CD8-positive, alpha-beta memory T cell (primary cell): ENCODE measurements at places on chromosomes 7 and 10.

DNA sequence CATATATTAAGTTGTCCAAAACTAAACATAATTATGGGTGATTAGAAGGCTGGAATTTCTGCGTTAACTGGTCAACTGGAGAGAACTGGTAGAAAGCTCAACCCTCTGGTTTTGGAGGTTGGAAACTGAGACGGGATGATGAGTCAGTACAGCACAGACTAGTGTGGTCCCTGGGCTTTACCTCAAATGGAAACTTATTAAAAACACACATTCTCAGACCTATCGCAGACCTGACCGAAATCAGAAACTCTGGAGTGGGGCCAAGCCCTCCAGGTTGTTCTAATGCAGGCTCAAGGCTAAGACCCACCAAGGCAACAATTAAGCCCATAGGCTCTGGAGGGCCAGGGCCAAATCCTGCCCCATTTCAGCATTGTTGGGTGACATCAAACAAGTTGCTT is 136.9 kb downstream of the KCNMA1 start:
- DNase-seq = no peak

DNA sequence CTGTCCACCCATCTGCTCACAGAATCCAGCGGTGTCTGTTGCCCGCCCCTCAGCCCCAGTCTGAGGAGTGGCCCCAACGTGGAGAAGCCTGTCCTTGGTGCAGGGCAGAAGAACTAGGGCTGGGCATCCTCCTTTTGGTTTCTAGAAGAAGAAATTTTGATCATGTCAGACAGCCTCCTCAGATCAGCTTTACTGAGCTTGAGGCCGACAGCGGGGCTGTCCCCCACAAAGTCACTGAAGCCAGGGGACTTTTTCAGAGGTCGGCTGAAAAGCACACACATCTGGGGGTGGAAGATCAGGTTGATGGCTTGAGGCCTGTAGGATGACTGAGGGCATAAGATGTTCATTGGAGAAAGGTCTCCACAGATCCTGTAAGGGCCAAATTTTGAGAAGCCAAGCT is 767.9 kb downstream of the GRID1 start:
- no peak for DNase-seq

DNA sequence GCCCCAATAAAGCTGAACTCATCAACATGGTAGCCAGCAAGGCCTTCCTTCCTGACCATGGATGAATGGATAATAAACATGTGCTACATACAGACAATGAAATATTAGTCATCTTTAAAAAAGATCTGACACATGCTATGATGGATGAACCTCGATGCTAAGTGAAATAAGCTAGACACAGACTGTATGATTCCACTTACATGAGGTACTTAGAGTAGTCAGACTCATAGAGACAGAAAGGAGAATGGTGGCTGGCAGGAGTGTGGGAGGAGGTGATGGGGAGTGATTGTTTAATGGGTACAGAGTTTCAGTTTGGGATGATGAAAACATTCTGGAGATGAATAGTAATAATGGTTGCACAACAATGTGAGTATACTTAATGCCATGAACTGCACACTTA is 114.1 kb upstream of the SORCS3 start:
- DNase-seq = no peak

DNA sequence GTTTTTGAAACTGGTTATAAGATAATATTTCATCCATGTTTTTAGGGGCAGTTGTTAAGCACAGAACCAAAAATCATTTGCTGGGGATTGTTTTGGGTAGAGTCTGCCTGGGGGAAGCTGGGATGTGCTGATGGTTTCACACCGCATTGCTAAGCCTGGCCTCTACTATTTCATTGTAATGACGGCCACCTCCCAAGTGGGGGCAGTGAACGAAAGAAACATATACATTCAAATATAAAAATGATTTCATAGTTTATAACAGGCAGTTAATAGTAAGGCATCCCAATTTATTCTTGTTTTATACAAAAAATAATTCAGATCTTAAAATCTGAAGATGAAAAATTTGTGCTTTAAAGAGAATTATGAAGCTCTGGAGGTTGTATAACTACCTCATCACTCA is 750.8 kb downstream of the REEP3 start:
- DNase-seq = no peak

DNA sequence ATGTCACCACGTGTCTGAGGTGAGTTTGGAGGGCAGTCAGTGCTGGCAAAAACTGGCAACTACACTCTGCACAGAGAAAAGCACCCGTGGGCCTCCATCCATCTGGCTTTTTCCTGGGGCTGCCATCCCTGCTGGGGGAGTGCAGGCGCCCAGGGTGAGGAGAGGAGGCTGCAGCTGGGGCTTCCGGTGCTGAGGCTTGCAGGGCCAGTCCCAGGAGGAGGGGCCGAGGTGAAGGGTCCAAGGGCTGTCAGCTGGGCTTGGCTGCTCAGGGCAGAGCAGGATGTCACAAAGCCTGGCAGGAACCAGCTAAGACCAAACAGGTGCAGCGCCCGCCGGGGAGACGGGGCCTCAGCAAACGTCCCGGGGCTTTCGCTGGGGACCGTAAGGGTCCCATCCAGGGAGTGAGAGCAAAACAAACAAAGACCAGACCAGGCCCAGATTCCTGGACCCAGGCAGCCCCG is 77.2 kb downstream of the CFAP46 start:
- no peak for DNase-seq

GRCh38 chr10:116053910-116054309 is 219.1 kb downstream of the GFRA1 start:
- no peak for DNase-seq

GRCh38 chr10:48541144-48541795 is 63.6 kb downstream of the ARHGAP22 start:
- DNase-seq = no peak

DNA sequence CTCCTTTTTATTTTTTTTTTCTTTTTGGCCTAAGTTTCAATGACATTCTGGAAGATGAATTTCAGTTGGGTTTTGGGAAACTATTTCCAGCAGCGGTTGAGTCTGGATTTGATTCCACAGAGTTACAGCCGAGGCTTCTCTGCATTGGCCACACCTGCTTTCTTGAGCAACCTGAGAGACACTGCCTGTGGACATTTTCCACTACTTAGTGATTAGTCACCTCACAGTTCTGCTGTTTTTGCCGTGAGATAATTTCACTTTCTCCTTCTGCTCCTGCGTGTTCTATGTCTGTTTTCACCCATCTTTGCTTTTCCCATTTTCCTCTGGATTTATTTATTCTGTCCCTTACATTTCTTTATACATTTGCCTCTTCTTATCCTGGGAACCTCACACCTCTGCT is 243.0 kb downstream of the BICC1 start:
- no peak for DNase-seq

DNA sequence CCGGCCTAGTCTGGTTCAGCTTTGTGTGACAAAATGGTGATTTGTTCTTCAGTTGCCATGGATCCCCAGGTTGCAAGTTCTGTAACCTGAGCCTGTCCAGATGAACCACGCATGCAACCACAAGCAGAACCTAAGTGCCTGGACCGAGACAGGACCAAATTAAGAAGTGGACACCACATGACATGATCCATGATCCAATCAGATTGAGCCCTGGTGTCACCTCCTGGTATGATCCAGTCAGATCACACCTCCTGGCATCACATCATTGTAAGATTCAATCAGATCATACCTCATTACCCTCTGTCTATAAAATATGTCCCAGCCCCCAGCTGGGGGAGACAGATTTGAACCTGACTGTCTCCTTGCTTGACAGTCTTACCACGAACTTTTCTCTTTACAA is 70.0 kb downstream of the MALSU1 start:
- DNase-seq = no peak

DNA sequence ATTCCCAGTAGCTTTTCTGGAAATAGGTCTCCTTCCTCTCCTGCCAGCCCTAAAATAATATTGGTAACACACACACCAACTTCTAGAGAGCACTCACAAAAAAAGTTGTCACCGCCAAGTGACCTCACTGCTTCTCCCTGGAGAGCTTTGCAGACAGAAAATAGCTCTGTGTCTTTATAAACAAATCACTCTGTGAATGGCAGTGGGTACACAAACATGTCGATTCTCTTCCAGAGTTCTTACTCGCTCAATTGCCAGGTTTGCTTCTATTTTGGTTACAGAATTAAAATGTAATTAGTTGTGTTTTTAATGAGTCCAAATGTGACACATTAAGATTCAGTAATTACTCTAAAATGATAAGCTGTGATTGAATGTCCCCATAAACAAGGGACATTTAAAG is 649.2 kb upstream of the C7orf33 start:
- DNase-seq = no peak

DNA sequence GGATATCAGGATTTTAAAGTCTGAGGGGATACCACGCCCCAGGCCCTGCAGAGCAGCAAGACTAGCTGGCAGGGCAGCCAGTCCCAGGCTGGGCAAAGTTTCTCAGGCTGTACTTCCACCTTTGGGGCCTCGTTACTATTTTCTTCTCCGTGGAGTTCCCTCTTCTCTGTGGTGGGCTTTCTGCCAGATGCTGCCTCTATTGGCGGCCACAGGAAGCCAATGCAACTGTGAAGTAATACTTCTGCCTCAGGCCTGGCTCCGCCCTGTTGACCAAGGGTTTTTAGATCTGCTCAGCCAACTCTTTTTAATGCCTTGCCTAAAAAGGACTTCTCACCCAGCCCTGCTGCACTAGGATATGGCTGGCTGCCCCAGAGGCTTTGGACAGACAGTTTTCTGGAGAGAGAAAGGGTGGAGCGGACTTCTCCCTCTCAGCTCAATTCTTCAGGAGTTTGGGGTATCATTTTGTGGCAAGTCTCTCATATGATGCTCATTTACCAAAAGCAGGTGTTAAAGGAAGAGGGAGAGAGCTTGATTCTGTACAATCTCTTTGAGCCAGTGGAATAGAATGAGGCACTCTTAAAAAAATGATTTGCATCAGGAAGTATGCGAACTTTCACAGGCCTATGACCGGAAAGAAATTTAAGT is 67.4 kb downstream of the HHEX start:
- DNase-seq = no peak

DNA sequence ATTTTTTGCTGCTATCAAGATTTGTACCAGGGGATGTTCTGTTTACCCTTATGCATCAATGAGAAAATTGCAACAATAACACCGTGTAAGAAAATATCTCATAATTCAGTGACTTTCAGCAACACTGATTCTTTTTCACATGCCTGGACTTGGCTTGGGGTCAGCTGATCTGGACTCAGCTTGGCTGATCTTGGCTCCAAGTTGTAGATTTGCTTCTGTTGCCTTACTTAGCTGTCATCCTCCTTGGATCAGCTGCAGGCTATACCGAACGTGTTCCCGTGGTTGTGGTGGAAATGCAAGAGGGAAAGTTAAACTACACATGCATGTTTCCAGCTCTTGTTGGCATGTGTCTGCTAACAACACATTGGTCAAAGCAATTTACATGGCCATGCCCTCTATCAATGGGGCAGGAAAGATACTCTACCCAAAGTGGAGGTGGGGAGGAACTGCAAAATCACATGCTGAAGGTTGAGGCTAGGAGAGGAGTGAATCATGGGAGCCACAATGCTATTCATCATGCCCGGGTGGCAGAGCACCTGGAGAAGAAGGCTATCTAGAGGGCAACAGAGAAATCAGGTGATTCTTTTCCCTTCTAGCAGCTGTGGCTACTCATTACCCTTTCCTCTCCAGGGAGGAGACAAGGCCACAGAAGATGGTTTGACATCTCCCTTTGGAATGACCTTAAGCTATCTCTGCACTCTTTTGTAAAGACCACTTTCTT is 1276.3 kb upstream of the AUTS2 start:
- no peak for DNase-seq

DNA sequence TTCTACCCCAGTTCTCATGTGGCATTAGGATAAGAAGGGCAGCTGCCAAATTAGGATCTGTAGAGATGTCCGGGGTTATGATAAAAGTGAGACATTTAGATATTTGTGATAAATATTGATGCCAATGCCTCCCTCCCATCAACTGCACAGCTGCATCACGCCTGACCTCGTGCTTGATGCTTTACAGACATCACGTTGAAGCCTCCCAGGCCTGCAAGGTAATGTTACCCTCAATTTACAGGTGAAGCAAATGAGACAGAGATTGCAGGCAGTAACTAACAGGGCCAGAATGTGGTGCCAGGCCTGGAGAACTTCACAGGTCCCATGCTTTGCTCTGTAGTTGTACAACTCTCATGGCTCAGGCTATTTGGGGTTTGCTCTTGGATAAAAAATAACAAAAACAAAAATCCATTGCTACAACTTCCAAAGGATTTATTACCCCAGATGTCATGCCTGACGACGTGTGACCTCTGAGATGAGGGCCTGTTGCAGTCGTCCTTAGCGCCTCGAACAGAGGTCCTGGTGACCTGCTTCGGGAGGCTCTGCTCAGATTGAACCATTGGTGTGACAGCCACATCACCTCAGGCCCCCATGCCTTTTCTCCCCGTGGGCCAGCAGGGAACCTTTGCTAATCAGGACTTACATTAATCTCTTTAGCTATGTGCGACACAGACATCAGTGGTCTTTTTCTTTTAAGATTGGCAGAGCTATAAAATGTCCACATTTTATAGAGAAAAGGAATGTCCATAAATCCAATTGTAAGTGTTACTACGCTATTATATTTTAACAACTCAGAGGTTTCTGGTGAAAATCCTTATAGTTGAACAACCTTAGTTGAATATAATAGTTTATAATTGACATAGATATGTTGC is 169.3 kb downstream of the ADAM12 start:
- no peak for DNase-seq

GRCh38 chr10:63057509-63057908 is 75.6 kb upstream of the NRBF2 start:
- no peak for DNase-seq

- no peak for DNase-seq
Observed at GRCh38 chr10:106557951-106558733, 606.4 kb downstream of the SORCS1 start.

- DNase-seq = no peak
Observed at GRCh38 chr10:54808186-54808935, 7.3 kb upstream of the PCDH15 start.

- DNase-seq = no peak
Observed at GRCh38 chr10:114310346-114310745, 71.3 kb downstream of the VWA2 start.

DNA sequence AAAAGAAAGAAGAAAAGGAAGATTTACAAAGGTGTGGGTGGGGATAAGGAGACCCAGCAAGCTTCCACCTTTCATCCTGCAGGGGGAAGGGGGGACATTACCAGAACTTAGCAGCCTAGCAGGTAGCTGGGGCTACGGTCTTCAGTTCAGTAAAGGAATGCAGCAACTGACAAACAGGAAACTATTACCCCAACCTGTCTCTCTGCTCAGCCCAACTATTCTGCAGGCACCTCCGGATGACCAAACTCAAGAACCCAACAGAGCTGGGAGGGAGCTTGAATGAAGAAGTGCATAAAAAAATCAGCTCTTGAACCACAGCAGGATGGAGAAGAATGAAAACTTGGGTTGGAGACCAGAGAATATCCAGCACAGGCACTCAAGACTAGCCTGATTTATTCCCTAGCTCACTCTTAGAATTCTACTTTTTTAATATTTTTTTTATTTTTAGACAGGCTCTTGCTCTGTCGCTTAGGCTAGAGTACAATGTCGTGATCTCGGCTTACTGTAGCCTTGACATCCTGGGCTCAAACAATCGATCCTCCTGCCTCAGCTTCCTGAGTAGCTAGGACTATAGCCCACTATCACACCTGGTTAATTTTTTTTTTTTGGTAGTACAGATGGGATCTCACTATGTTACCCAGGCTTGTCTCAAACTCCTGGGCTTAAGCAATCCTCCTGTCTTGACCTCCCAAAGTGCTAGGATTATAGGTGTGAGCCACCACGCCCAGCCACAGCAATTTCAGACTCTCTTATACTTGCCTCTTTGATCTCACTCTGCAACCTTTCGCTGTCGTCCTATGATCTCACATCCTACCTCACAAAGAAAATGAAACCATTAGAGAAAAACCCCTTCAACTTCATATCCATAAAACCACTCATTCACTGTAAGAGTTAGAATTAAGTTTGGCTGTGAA is 18.5 kb upstream of the C10orf67 start:
- peak; percentile 62 for DNase-seq

- no peak for DNase-seq
Observed at GRCh38 chr7:124959676-124960075, 30.1 kb upstream of the POT1 start.
